Activated T-helper 2 cell treated with anti-CD3 and anti-CD28 coated beads, Interferon-gamma antibody, Interleukin-2, Interleukin-4, amounts not matched to agents 10 μg/mL and 5 μg/mL and 100 μg/mL, durations not matched to agents 14 hours and 24 hours and 36 hours (primary cell): ENCODE measurements at places on chromosomes 6 and 20.

DNA sequence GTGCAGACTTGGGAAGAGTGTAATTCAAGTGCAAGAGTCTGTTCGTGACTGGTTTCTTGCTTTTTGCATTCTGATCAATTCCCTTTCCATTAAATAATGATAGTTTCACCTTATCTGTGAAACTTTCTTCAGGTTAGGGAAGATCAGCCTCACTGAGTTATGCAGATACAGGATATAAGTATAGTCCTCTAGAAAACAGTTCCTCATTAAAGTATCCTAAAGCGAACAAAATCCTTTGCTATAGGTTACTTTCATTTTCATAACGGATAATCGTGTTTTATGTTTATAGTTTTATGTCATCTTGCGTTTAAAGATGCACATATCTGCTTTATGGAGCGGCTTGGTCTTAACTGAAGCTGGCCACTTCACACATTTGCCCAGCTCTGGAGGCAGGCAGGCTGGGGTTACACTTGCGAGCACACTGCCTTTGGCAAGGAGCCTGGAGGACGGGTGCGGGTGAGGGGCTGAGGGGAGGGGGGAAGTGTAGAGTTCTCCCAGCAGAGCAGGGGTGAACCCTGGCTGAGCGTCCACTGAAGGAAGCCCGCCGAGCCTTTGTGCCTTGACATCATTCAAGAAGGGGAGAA, 123.5 kb upstream of the IFNGR1 start:
- no peak for DNase-seq

GRCh38 chr6:121651420-121651819, 216.0 kb downstream of the GJA1 start:
- no peak for DNase-seq

DNA sequence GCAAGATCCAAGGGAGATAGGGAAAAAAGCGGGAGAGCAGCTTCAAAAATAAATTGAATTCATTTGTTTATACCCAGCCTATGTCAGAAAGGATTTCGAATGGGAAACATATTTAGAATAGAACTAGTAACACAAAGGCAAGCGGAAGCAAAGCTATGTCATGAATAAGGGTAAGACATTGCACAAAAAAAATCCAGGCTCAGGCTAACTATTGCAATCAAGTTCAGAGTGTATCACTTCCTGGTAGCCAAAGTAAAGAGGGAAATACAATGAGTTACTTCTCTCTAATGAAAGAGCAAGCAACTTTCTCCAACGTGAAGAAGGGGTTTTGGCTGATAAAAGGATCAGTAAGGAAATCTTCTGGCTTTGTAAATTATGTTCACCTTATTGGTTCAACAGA, 212.8 kb downstream of the ZMYND8 start:
- DNase-seq, result no peak

GRCh38 chr6:167564416-167565250, 239.7 kb downstream of the TTLL2 start:
- DNase-seq, result no peak
